Stimulated activated CD4-positive, alpha-beta T cell treated with anti-CD3 and anti-CD28 coated beads, Interleukin-15, amount 100 ng/mL, for 1 hour (primary cell): ENCODE measurements at places on chromosomes 6 and 20.

DNA sequence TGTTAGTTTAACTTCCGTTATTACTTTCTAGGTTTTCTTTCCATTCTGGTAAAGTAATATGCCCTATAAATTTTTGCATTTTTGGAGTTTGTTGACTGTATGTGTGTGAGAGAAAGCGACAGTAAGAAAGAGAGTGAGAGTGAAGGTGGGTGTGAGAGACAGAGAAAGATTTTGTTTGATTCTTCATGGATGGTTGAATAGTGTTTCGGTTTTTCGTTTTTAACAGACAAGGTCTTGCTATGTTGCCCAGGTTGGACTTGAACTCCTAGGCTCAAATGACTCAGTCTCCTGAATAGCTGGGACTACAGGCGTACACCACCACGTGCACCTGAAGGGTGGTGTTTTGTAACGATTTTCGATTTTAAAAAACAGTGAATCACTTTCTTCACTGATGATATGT, 329.1 kb upstream of the RUNX2 start:
- DNase-seq: no peak

DNA sequence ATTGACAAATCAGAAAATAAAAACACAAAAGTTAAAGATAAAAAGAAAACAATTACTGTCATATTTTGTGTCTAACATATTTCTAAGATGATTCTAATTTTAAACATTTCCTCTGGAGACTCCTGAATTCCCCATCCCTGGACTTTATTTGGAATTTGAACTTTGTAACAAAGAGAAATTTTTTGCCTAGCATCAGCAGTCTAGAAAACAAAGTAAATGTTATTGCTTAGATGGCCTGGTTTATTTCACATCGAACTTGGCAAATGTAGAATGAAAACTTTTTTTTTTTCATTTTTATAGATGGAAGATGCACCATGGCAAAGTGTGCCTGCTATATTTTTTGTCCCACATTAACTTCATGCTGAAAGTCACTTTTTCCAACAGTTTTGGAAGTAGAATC, 159.1 kb downstream of the TBX18 start:
- no peak for DNase-seq

- no peak for DNase-seq
Measured at GRCh38 chr6:114580882-114581281, 238.1 kb upstream of the HS3ST5 start.

- DNase-seq: no peak
Measured at GRCh38 chr6:135021310-135022049, 33.1 kb downstream of the HBS1L start.

DNA sequence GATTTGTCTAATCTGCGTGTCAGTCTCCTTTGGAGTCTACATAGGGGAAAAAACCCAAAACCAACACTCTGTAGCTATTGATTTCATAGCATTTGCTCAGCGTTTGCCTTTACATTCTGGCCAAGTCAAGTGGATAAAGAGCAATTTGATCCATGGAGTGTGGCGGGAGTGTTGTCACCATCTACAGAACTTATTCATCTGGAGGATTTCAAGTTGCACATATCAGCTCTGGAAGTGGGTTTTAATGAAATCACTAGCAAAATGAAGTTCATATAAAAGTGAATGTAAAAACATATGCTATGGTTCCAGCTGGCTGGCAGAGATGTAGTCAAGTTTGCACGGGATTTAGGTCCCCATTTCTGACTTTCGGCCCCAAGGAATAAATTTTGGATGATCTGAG, 219.7 kb upstream of the SUPT3H start:
- DNase-seq: no peak

- DNase-seq: no peak
Measured at GRCh38 chr6:20441921-20442320, 40.2 kb downstream of the E2F3 start.

DNA sequence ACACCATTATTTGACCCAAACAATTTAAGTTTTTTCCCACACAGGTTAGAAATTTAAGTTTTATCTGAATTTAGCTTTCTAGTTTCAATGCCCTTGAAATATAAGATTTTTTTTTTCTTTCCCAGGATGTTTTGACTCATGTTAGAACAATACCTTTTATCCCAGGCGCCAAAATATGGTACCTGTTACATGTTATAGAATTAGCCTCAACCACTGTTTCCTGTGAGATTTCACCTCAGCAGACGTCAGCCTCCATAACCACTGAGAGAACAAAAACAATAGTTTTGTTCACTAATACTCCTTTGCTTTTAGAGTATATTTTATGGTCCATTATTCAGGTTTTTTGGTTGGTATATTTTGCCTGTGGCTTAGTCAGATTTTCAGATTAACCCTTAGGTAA, 302.9 kb downstream of the CDKAL1 start:
- DNase-seq: no peak

DNA sequence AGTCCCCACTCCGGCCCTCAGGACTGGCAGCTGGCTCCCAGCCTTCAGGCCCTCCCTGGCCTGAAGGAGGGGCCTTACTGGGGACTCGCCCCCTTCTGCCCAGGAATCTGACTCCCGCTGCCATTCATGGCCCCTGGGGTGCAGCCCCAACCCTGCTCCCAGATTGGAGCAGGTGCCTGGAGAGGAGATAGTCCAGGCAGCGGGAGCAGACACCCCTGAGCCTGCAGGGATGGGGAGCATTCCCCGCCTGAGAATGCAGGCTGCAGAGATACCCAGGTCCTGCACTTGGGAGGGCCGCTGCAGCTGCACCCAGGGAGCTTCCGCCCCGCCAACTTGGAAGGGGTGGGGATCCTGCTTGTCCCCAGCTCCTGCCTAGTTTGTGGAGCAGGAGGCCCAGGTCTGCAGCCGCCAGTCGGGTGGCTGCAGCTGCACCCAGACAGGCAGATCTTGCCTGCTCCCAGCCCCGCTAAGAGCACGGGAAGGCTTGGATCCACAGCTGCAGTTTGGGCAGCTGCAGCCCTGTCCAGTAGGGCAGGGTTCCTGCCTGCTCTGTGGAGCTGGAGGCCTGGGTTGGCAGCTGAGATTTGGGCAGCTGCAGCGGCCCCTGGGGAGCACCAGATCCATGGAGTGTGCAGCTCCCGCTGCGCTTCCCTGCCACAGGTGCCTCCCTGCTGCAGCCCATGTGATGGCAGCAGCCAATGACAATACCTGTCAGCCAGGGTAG, 5.2 kb downstream of the GTSF1L start:
- DNase-seq: no peak

DNA sequence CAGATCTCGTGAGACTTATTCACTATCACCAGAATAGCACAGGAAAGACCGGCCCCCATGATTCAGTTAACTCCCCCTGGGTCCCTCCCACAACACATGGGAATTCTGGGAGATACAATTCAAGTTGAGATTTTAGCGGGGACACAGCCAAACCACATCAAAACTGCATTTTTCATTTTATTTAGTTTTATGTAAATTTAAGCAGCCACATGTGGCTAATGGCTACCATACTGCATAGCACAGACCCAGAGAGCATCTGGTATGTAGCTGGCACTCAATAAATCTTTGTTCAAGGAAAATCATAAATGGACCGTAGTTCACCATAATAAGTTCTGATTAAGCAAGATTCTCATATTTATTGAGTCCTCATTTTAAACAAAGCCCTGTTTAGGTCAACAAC, 15.3 kb downstream of the GFOD1 start:
- no peak for DNase-seq

- DNase-seq: no peak
Measured at GRCh38 chr6:130105996-130106704, 87.8 kb downstream of the L3MBTL3 start.

- DNase-seq: no peak
Measured at GRCh38 chr6:95690328-95690727, 113.0 kb downstream of the MANEA start.

GRCh38 chr6:74557236-74557635, 648.6 kb downstream of the COL12A1 start:
- no peak for DNase-seq

GRCh38 chr6:73471686-73472290, 10.3 kb downstream of the MTO1 start:
- DNase-seq: no peak

- no peak for DNase-seq
Measured at GRCh38 chr6:35054106-35054742, 86.9 kb downstream of the TCP11 start.

- DNase-seq: no peak
Measured at GRCh38 chr6:41937472-41937860, 4.1 kb downstream of the CCND3 start.

- no peak for DNase-seq
Measured at GRCh38 chr6:106247733-106248132, 77.8 kb downstream of the ATG5 start.

DNA sequence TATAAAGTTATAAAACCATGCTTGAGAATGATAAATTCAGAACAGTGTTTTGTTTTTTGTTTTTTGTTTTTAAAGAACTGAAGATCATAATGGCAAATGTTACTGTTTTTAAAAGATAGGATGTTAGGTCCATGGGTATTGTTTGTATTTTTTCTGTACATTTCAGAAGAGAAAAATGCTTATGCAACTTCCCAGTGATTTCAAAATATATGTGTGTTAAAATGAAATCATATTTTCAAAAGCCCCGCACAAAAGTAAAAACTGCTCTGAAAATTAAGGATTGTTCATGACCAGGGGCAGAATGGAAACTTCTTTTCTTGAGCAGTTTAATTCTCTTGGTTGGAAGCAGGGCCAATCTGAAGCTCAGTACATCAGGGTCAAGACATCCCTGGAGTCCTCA, 109.2 kb upstream of the SIRPG start:
- DNase-seq: no peak

DNA sequence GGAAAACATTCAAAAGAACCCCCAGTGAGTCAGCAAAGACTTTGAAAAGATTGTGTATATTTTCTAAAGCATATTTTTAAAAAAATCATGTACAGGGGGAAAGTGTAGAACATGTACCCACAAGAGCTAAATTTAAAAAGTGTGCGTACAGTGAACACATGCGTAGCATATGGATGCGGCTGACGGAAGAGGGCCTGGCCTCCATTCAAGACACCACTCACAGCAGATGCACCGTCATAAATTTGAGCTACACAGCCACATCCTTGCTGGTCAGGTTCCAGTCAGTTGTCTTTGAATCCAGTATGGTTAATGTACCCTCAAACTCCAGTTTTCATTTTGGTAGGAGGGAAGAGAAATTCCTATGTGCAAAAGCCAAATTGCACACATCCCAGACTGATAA, 54.3 kb upstream of the SPACA1 start:
- DNase-seq: no peak

DNA sequence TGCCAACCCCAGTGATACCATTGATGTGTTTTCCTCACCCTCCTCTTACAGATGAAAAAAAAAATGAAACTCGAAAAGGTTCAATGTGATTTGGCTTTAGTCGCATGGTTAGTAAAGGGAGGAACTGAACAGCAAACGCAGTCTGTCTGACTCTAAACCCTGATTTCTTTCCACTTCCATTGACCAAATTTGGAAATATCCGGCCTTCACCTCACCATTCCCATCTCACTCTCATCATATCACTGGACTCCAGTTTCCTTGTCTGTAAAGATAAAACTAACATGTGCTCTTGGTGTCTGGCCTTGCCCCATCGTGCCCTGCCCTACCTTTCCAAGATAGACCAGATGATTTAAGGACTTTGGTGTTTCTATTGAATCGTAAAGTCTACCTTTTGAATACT, 48.7 kb upstream of the ADGRF1 start:
- no peak for DNase-seq

DNA sequence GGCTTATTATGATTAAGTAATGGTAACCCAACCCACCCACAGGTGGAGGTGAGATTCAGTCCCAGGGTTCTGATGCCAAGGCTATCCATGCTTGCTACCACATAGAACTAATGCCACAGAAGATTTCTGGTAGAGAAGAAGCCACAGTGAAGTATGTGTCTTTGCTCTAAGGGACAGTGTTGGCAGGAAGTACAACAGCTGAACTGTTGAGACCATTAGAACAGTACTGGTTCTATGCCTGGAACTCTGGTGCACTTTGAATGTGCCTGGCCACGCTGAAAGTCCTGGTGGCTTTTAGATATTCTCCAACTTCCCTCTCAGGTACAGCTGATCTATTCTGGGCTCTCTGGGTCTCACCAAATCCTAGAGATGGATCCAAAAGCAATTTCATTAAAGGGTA, 7.8 kb downstream of the STX7 start:
- DNase-seq: no peak

- no peak for DNase-seq
Measured at GRCh38 chr20:7497985-7498384, 442.3 kb downstream of the HAO1 start.

DNA sequence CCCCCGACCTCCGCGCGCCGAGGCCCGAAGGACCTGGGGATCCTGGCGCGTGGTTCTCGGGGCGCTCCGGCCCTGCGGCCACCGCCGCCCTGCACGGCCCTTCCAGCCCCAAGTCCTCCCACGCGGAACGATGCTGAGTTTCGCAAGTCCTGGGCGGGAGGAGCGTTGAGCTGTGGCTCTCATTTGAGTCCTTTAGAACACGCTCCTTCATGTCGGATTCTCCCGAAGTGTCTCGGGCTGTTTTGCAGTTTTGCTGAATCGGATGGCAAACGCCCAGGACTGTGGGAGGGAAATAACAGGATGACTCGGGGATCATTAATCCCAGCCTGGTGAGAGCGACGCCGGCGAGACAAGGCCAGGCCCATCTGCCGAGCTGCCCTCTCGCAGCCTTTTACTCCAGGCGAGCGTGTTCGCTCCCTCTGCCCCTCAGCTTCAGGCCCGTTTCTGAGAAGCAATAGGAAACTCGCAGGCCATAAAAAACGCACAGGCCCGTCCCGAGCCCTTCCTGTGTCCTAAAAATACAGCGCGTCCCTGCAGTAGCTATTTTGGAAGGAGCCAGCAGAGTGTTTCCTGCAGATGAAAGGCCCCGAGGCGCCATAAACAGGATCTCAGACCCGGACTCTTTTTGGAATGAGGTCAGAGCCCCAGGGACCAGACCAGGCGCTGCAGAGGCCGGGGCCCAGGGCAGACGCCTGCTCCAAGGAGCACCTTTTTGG, 153.5 kb downstream of the DLL1 start:
- no peak for DNase-seq

GRCh38 chr6:114240796-114241195, 102.0 kb downstream of the HS3ST5 start:
- DNase-seq: no peak

DNA sequence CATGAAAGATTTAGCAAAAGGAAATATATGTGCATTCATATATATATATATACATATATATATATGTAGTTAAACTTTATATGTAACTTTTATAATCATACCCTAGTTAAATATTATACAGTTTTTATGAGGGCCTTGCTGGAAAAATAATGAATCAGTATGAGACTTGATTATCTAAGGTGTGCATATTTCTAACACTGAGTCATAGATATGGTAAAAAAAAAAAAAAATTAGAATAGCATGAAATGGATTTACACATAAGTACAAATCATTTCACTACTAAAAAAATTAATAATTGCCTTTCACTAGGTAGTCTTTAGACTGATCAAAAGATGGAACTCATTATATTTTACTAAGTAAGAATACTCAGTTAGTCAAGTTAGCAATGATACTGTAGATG, 51.3 kb upstream of the DST start:
- DNase-seq: no peak

DNA sequence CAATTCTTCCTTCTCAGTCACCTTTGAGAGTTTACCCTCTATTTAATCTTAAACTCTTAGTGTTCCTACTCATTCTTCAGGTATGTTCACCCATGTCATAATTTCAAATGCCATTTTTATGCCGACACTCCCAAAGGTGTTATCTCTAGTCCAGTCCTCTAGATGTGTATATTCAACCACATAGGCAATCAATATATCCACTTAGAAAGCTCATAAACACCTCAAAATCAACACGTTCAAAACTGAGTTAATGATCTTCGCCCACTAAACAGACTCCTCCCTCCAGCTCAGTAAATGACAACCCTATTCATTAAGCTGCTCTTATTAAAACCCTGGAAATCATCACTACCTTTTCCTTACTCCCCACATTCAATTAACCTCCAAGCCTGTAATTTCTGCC, 6.4 kb downstream of the OSTM1 start:
- DNase-seq: no peak

- DNase-seq: no peak
Measured at GRCh38 chr6:132199343-132199742, 201.9 kb downstream of the MOXD1 start.
